ENCODE measurements at places on chromosomes 1 and 21. TPM values are rescaled to one million over a fixed set of nuclear protein-coding genes. Genes with fewer than 3 reads are reported as not detected.

DNA sequence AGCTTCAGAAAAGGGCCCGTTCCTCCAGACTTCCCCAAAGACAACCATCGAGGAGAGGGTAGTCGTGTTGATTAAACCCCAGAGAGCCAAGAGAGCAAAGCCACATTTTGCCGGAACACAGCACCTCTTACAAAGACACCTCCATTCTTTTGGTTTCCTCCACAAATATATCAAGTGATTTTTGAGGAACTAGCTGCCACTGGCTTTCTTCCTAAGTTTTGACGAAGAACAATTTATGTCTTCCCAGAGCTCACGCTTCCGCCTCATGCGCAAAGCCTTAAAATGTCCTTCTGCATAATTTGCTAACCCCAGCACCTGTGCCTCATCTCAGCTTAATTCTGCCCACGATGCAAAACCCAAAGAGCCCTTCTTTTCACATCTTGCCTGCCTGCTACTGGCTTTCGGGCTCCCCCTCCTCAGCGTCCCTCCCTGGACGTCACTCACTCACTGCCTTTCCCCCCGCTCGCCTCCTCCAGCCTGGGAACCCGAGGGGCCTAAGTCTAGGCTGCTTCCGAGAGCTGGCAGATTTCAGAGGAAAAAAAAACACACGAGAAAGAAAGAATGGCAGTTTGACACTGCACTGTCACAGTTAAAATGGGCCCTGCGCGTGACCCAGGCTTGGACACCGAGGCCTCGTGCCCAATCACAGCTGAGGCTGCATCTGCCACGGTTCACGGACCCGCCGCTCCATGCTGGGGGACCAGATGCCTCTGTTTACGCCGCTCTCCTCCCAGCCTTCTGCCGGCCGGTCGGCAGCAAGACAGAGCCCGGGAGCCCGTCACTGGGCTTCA lies 77.6 kb upstream of the IFNAR2 start:
- no peak overlapping the region for H3K27ac ChIP-seq
- H3K4me3 ChIP-seq: no peak overlapping the region
- peaks cover 43% of the 10 kb centered on the region for H3K27me3 ChIP-seq
- DNase-seq: peak; percentile 14
- H3K4me1 ChIP-seq: no peaks in the 10 kb centered on the region
- H3K36me3 ChIP-seq: no peaks in the 10 kb centered on the region

GRCh38 chr1:185595835-185596667 lies 138.1 kb upstream of the HMCN1 start:
- H3K4me1 ChIP-seq: no peaks in the 10 kb centered on the region
- DNase-seq: peak; percentile 39
- H3K27me3 ChIP-seq: no peaks in the 10 kb centered on the region
- H3K4me3 ChIP-seq: no peak overlapping the region
- H3K27ac ChIP-seq: no peak overlapping the region

KIF21B gene
- 0.58 TPM for total RNA-seq

DISP3 gene
- total RNA-seq: 0.18 TPM

LENEP gene
- 0.40 TPM for total RNA-seq

GRCh38 chr1:192689459-192689858 lies 53.5 kb downstream of the RGS13 start:
- H3K36me3 ChIP-seq: no peaks in the 10 kb centered on the region
- no peaks in the 10 kb centered on the region for H3K27me3 ChIP-seq
- H3K27ac ChIP-seq: no peak overlapping the region
- H3K4me1 ChIP-seq: no peaks in the 10 kb centered on the region
- DNase-seq: no peak

CYP4Z1 gene
- 0.18 TPM for total RNA-seq

- H3K4me3 ChIP-seq: no peak overlapping the region
- H3K27ac ChIP-seq: no peak overlapping the region
- peaks cover 2% of the 10 kb centered on the region for H3K4me1 ChIP-seq
- H3K27me3 ChIP-seq: peaks cover 22% of the 10 kb centered on the region
Measured at GRCh38 chr21:41719691-41720090, 47.2 kb downstream of the RIPK4 start.
